ENCODE measurements at places on chromosomes 2 and 18. TPM values are rescaled to one million over a fixed set of nuclear protein-coding genes. Genes with fewer than 3 reads are reported as not detected.

Gene SERPINB5
- not detected for total RNA-seq

Gene MAP2
- not detected for total RNA-seq

DNA sequence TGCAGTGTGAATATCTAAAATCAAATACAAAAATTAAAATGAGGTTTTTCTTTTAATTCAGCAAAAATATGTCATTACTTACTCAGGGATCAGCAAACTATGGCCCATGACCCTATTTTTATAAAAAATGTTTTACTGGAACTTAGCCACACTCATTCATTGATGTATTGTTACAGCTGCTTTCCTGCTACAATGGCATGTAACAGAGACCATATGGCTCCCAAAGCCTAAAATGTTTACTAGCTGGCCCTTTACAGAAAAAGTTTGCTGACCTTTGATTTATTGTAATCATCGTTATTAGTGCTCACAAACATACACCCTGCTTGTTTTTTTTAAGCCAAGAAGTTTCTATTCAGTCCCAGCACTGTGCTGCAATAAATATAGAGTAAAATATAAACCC is 120.3 kb downstream of the PLA2R1 start:
- DNase-seq = no peak

DNA sequence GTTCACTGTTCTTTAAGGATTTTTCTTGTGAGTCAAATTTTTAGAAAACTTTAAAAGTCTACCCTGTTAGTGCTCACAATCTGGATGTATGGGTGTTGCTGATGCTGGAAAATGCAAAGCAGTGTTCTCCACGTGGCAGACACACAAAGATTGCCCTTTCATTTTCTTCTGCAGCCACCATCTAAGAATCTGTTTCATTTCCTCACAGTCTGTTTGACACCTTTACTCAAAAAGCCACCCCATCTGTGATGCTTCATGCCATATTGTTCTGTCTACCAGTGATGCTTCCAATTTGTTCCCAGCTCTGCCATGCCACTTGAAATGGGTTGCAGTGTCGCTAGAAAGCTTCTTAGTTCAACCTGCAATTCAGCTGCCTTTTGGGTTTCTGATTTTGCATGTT is 464.2 kb upstream of the UBE2E3 start:
- DNase-seq = no peak

DNA sequence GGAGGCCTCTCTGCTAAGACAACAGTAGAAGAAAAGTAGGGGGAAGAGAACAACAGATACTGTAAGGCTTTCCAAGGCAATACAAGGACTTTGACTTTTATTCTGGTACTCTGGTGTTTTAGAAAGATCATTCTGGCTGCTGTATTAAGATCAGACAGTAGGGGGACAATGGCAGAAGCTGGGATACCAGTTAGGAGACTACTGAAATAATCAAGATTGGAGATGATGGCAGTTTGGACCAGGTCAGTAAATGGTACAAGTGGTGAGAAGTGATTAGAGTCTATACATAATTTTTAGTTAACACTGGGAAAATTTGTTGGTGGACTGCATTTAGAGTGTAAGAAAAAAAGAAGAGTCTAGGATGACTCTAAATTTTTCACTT is 139.7 kb downstream of the ROCK1 start:
- no peak for DNase-seq
